Hematopoietic multipotent progenitor cell treated with erythropoietin and hydrocortisone succinate and interleukin-3 and kit ligand, for 17 days (in vitro differentiated cells): ENCODE measurements at places on chromosomes 16 and 17.

DNA sequence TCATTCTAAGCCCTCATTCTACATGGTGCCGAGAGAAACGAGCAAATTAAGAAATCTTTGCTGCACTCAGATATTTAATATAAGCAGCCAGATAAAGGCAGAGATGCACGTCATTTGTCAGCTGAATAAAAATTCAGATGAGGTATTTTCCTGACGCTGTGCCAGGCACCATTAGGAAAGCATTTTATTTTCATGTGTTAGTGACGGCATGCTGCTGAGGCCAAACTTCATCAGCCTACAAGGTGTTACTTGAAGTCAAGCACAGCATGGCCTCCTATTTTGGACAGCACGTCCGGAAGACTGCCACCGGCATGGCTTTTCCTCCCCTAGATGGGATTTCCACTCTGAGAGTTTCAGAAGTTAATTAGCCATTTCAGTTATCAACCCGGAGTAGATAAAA lies 70.3 kb downstream of the IRX3 start:
- DNase-seq, result no peak

GRCh38 chr17:57705921-57706695 lies 39.0 kb downstream of the CCDC182 start:
- DNase-seq, result no peak

DNA sequence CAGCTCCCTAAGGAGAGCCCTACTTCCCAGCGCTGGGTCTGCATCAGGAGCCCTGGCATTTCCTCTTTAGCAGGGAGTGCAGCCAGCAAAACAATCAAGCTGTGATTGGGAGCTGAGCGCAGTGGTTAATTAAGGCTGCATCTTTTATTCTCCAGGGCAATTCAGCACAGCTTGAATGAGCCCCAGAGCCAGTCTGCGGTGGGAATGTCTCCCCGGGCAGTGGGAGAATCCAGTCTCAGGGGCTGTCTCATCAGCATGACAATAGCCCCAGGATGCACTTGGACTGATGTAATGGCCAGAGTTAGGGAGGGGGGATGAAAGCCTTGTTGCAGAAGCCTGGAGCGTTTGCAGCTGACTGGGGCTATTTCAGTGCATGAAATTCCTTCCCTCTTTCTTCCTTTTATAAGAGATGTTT lies 292.6 kb upstream of the SOX9 start:
- DNase-seq, result no peak

- DNase-seq, result no peak
Measured at GRCh38 chr16:9820476-9821246, 361.6 kb downstream of the GRIN2A start.

GRCh38 chr16:52976539-52977167 lies 76.0 kb downstream of the CHD9NB start:
- no peak for DNase-seq

GRCh38 chr16:22816475-22816874 lies 2.5 kb downstream of the HS3ST2 start:
- no peak for DNase-seq

GRCh38 chr17:69560987-69561441 lies 146.5 kb downstream of the MAP2K6 start:
- DNase-seq, result no peak

DNA sequence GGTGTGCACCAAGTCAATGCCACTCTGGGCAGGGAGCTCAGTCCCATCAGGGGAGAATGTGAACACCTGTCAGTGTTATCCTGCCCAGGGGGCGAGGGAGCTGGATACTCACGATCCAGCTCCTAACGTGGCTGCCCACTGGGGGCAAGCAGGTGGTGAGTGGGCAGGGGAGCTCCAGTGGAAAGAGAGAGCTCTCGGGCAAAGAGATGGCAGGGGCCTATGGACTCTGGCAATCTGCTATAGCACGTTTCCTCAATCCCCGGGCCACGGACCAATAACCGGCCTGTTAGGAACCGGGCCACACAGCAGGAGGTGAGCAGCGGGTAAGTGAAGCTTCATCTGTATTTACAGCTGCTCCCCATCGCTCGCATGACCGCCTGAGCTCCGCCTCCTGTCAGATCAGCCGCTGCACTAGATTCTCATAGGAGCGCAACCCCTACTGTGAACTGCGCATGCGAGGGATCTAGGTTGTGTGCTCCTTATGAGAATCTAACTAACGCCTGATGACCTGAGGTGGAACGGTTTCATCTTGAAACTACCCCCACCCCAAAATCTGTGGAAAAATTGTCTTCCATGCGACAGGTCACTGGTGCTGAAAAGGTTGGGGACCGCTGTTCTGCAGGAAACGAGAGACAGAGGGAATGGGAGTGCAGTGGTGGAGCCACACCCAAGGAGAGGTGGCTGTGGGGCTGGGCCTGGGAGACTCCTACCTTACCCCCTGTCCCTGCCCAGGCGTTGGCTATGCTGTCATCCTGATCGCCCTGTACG lies 15.6 kb downstream of the SLC6A2 start:
- no peak for DNase-seq

GRCh38 chr16:48024042-48024441 lies 131.8 kb downstream of the ABCC12 start:
- no peak for DNase-seq

GRCh38 chr17:40065769-40066510 lies 3.2 kb downstream of the THRA start:
- DNase-seq, result no peak
